ENCODE measurements at places on chromosomes 16 and 17.

- DNase-seq, result no peak
These were observed 43.7 kb downstream of the USP22 start for GRCh38 chr17:20999044-20999573.

DNA sequence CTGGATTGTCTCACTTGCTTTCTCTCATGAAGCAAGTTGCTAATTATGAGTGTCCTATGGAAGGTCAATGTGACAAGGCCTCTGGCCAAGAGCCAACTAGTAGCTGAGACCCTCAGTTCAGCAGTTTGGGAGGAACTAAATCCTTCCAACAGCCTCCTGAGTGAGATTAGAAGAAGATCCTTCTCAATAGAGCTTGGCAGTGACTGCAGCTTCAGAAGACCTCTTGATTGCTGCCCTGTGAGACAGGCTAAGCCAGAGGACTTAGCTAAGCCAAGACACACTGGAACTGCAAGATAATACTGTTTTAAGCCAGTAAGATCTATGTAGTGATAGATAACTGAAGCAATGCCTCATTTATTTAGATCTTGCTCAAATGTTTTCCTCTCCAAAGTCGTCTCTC lies 34.3 kb downstream of the PCTP start:
- no peak for DNase-seq

GRCh38 chr17:42681976-42682721 lies at the start of gene CNTNAP1:
TSS of gene CNTNAP1 (plus strand) at chr17:42682531. CDS start at chr17:42682830, 299 bp downstream.
- peak; percentile 85 for DNase-seq

DNA sequence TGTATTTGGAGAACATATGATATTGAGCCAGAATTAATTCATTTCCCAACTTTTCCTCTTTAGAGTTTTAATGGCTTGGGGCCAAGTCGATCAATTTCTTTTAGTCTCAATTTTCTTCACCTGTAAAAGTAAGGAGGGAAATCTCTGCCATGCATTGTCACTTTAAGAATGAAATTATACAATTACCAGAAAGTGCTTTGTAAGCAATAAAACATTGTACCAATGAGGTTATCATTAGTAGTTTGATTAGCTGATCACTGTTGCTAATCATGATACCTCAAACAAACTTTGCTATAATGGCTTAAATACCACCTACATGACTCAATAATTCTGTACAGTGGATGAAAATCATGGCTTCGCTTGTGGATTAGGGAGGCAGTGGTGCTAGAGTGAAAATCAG lies 1525.8 kb upstream of the GOT2 start:
- no peak for DNase-seq
